HAP-1 (cell line): ENCODE measurements at places on chromosomes 2 and 18.

- DNase-seq: no peak
These were observed 121.9 kb upstream of the LGALSL start for GRCh38 chr2:64331849-64332699.

DNA sequence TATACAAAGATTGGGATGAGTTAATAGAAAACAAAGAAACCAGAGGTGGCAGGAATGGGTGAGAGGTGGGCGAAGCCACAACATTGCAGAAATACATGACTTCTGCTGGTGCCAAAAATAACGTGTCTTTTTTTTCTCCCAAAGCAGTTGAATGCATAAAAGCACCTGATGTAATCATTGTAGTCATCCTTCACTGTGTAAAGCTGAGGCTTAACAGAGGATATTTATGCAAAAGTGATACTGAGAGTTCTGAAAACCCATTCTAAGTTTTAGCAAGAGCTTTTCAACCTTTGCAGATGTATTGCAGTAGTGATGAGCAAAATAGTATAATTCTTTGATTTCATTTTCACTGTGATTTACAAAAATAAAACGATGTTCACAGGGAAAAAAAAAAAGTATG is 173.0 kb downstream of the PTGR3 start:
- DNase-seq: no peak

DNA sequence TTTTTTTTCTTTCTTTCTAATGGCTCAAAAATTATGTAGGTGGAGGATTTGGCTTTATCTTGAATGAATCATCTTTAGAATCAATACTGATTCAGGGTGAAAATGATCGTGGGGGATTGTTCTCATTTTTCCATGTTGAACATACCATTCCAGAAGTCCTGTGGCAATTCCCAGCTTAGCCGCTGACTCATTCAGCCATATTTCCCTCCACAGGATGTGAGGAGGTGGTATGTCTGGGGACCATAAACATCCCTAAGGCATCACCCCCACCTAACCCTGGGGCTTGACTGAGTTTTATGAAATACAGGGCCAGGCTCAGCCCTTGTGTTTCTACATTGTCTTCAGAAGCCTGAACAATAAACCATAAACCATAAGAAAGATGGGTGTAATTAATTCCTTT is 92.7 kb upstream of the FN1 start:
- no peak for DNase-seq

- peak; percentile 29 for DNase-seq
These were observed at the start of gene TTC39C for GRCh38 chr18:24014062-24014985. TTC39C (plus strand) TSS chr18:24014754; CDS start chr18:24014872, 118 bp downstream.

- DNase-seq: peak; percentile 48
These were observed at the start of gene NPAS2 for GRCh38 chr2:100819370-100820272. NPAS2 (plus strand) TSS chr2:100820139; CDS start chr2:100904755, 84,616 bp downstream.

- DNase-seq: no peak
These were observed 526.7 kb downstream of the THSD7B start for GRCh38 chr2:137291836-137292570.

GRCh38 chr2:556485-556884 is 120.7 kb downstream of the TMEM18 start:
- DNase-seq: no peak

- no peak for DNase-seq
These were observed 18.6 kb downstream of the WDSUB1 start for GRCh38 chr2:159267921-159268320.

DNA sequence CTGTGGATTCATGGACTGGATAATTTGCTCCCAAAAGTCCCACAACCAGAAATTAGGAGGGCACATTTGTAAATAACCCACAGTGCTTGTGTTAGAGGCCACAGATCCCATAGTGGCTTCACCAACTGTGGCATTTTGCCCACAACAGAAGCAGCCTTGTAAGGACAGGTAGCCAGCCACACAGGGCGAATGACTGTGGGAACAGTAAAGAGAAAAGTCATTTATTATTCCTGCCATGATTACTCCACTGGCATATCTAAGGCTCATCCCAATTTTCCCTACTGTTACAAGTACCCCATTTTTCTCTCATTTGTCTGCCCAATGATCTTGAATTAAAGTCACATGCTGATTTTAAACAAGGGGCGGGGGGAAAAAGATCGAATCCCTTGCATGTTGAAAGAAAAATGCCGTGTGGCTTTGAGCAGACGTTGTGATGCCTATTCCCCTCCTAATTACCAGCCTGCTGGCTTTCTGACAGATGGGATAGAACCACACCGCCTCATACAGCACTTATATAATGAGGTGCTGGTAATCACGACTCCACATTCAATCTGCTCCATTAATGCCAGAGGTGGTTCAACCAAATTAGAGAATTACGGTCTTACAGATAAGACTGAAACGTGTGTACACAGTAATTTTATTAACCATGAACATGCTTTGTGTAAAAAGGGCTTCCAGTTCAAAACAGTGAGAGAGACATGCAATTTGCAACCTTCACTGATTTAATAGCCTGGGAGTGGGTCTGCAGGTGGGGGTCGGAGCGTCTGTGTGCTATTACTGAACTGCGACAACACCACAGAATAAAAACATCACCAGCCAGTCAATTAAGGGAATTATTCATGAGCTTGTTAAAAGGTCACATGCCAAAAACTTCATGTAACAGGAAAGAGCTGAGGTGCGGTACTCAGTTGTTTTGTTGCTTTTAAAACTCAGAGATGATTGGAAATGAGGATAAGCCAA is 196.0 kb downstream of the TMEM163 start:
- no peak for DNase-seq

GRCh38 chr2:103164748-103165147 is 402.9 kb downstream of the TMEM182 start:
- DNase-seq: no peak

GRCh38 chr2:109726379-109727270 is 67.5 kb upstream of the RGPD5 start:
- DNase-seq: no peak

- DNase-seq: no peak
These were observed 37.8 kb upstream of the ITPRID2 start for GRCh38 chr2:181853696-181854095.

GRCh38 chr2:148209603-148210002 is 188.7 kb downstream of the MBD5 start:
- DNase-seq: no peak

GRCh38 chr2:27379836-27380625 is 503 bp downstream of the ZNF513 start:
- no peak for DNase-seq

GRCh38 chr2:75606761-75607399 is 39.7 kb upstream of the MRPL19 start:
- DNase-seq: no peak

DNA sequence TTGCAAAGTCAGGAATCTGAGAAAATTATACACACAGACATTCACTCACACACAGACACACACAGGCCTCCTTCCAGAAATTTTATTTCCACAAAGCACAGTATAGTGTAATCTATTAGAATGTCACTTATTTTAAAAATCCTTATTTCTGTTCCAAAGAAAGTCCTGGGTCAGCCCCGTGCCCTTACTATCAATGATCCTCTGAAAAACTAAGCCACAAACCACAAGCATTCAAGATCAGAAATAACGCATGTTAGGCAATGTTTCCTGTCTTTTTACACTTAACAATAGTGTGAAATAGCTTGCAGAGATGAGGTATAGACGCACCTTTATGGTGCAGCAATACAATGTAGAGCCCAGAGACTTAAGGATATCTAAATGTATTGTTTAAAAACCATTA is 25.8 kb downstream of the TBC1D8 start:
- no peak for DNase-seq

GRCh38 chr2:50066873-50067272 is 912.6 kb upstream of the FSHR start:
- no peak for DNase-seq

DNA sequence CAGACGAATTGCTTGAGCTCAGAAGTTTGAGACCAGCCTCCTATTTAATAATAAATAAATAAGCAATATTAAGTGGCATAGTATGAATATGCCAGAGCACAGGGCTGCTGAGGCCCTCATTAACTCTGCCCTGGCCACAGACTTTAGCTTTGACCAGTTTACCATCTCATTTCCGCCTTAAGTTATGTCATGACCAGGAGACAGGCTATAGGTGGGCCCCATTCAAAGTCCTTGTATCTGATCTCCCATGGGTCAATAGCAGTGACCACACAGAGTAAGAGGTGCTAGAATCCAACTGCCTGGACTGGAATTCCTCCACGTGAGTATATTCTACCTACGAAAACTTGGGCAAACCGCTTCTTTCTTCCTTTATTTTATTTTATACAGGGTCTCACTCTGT is 13.4 kb upstream of the ASXL2 start:
- DNase-seq: no peak

DNA sequence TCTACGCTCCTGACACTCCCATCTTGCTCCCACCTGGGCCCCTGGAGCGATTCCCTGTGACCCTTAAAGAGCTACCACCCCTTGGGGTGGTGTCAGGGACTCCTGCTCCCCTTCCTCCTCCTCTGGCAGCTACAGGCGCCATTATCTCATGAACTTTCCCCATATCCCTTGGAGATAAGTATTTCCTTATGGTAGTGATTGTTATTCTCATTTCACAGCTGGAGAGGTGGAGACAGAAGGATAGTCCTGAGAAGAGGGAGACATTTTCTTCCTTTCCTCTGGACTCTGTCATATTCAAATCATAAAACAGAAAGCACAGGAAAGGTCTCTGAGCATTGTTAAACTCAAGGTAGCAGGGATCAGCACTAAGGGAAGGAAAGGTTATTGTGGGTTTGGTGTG is 34.6 kb downstream of the RDH14 start:
- DNase-seq: no peak

- DNase-seq: no peak
These were observed 5.9 kb upstream of the POMC start for GRCh38 chr2:25174192-25174861.

- DNase-seq: no peak
These were observed 268.3 kb downstream of the FBXO15 start for GRCh38 chr18:73879328-73879727.

GRCh38 chr2:196598412-196598811 is 41.1 kb upstream of the CCDC150 start:
- no peak for DNase-seq

DNA sequence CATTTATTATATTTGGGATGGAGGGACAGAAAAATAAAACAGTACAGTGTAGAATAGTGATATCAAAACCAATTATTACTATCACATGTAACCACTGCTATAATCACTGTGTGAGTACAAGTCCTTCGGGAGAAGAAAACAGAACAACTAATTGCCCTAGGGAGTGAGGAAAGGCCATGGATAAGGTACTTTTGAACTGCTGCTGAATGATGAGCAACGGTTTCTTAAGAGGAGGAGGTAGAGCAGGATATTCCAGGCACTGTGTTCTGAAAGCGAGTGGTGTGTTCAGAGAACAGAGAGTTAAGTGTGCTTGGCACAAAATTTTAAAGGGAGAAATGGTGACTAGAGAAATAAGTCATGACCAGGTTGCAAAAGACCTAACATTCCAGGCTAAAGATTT is 134.2 kb downstream of the CALCRL start:
- DNase-seq: no peak

DNA sequence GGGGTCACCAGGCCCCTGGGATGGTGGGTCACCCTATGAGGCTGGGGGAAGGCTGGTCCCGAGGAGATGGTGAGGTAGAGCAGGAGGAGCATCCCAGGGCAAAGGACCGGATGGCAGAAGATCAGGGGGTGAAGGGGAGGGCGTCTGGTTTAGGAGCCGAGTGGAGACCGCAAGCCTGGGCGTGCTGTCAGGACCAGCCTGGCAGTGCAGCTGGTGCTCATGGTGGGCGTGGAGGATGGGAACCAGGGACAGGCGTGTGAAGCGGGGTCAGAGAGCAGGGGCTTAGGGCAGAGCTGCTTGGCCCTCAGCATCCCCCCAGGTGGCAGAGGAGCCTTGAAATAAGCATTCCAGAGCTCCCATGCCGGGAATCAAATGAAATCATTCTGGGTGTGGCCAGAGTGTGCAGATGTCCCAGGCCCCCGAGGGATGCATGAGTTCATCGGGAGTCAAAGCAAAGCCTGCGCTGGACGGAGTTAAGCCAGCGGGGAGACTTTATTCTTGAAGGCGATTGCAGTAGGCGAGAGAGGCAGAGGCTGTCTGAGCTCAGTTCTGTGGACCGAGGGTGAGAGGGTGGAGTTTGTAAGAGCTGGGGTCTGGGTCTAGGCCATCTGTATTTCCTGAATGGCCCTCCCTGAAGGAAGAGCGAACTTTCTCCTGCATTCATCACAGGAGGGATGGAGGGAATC is 33.1 kb upstream of the MBP start:
- no peak for DNase-seq
